ENCODE measurements at places on chromosomes 5 and 9. TPM values are rescaled to one million over a fixed set of nuclear protein-coding genes. Genes with fewer than 3 reads are reported as not detected.

DNA sequence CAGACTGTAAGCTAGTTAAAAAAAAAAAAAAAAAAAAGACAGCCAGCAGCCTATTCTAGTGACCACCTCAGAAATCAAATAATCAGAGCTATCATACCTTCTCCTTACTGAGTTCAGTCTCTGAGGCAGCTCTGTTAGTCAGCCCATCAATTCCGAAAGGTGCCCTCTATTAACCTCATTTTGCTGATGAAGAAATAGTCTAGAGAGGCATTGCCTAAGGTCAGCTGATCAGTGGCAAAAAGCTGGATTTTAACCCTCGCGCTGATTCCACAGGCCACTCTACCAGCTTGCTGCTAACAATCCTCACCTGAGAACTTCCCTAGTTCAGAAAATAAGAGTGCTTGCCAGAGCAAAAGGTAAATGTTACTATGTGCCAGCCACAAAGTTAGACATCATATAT is 172.0 kb downstream of the DENND1A start:
- H3K4me3 ChIP-seq = no peak overlapping the region
- peaks cover 3% of the 10 kb centered on the region for H3K36me3 ChIP-seq
- no peak for DNase-seq
- peaks cover 6% of the 10 kb centered on the region for H3K4me1 ChIP-seq

DNA sequence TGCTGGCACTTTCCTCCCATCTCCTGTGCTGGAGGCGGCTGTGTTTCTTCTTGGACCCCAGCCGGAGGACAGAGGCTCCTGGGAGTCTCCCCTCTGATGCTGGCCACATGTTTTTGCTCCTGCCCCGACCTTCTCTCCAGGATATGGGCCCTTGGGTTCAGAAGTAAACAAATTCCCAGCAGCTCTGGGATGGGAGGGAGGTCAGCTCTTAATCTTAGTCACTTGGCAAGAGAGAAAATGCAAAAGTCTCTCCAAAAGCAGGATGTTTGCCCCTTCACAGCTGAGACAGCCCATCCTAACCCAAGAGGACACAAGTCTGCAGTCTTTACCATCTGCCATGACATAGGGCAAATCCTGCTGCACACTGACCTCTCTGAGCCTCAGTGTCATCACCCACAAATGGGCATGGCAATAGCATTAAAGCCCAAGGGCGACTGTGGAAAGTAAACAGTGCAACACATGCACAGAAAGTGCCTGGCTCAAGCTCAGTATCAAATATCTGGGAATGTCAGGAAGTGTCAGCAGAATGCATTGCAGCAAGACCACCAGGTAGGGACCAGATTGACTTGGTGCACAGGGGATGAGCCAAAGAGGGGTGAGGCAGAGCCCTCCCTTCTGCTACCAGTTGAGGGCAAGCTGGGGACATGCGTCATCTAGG is 117.0 kb upstream of the CXCL14 start:
- H3K4me3 ChIP-seq = no peak overlapping the region
- H3K27me3 ChIP-seq = peaks cover 14% of the 10 kb centered on the region
- H3K27ac ChIP-seq = no peak overlapping the region
- H3K4me1 ChIP-seq = peaks cover 5% of the 10 kb centered on the region
- DNase-seq = no peak

DNA sequence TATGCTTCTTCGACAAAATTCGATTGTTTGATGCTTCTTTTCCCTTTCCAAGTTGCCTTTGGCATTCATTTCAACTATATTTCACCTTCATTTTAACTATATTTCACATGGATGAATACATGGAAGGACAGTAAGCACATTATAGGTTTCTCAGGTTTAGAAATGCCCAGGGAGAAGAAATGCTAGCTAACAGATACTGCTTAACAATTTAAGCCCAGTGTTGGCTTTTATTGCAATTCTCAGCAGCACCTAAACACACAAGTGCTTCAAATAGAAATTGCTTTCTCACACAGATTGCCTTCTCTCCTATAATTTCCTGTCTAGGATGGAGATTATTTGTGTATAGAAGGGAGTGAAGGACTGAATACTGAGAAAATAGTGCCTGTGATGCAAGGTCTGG is 30.2 kb upstream of the SMC5 start:
- DNase-seq = no peak
- H3K27ac ChIP-seq = no peak overlapping the region
- no peaks in the 10 kb centered on the region for H3K27me3 ChIP-seq
- H3K4me3 ChIP-seq = no peak overlapping the region
- H3K4me1 ChIP-seq = no peaks in the 10 kb centered on the region

TPM2 gene
- total RNA-seq = 32.4 TPM

PCDHGB4 gene
- total RNA-seq = 16.1 TPM

DNA sequence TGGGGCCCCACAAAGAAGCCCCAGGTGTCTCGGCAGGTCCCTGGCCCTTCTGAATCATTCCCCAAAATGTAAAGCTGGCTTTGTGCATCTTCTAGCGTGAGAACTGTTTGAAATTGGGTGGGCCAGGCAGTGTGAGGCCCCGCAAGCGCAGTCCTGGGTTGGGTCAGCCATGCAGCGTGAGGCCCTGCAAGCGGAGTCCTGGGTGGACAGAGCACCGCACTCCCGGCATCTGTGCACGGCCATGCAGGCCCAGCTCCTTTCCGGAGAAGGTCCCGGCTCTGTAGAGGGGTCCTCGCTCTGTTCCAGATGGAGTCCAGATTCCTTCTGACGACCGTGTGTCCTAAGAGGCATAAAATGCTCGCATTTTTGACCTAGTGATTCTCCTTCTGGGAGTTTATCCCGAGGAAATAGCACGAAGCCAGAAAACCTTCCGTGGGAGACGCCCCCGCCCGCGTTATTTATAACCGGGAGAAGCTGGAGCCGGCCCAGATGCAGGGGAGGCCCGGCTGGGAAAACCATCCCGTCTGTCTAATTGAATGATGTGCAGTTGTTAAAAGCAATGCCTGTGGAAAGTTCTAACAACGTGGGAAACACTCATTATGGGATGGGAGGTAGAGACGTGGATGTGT is 19.4 kb upstream of the NOTCH1 start:
- H3K27ac ChIP-seq = no peak overlapping the region
- H3K27me3 ChIP-seq = peaks cover 11% of the 10 kb centered on the region
- peaks cover 10% of the 10 kb centered on the region for H3K4me1 ChIP-seq
- no peak for DNase-seq
- H3K4me3 ChIP-seq = no peak overlapping the region

- H3K27ac ChIP-seq = no peak overlapping the region
- no peak overlapping the region for H3K4me3 ChIP-seq
- no peak for DNase-seq
- peaks cover 10% of the 10 kb centered on the region for H3K36me3 ChIP-seq
- H3K4me1 ChIP-seq = peaks cover 8% of the 10 kb centered on the region
Measured at GRCh38 chr5:148443241-148443640, 59.5 kb downstream of the FBXO38 start.

- DNase-seq = no peak
- H3K4me1 ChIP-seq = peaks cover 5% of the 10 kb centered on the region
- H3K27me3 ChIP-seq = no peaks in the 10 kb centered on the region
- H3K27ac ChIP-seq = no peak overlapping the region
Measured at GRCh38 chr5:139878093-139878492, 82.5 kb downstream of the PSD2 start.

RGS7BP gene
- total RNA-seq = not detected

GRCh38 chr9:68995776-68996175 is 18.1 kb downstream of the PRKACG start:
- no peak overlapping the region for H3K4me3 ChIP-seq
- no peak overlapping the region for H3K27ac ChIP-seq
- H3K36me3 ChIP-seq = no peaks in the 10 kb centered on the region
- H3K4me1 ChIP-seq = peaks cover 2% of the 10 kb centered on the region
- peaks cover 6% of the 10 kb centered on the region for H3K27me3 ChIP-seq

CDX1 gene
- total RNA-seq = 0.31 TPM

ENDOG gene
- 18.0 TPM for total RNA-seq

DNA sequence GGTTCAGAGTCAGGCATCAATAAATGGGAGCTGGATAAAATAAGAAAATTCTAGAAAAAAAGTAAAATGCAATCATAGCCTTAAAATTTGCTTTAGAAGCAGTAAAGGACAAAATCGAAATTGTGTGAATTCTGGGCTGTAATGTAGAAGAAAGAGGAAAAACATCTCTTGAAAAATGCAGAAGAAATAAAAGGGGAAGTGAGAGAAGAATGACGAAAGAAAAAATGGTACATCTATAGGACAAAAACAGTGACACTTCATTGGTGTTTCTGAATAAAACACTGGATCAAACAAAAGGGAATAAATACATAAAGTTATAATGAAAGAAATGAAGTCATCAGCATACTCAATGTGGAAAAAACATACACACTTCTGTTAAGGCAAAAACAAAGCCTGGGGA is 642.3 kb downstream of the ACTL7B start:
- no peak overlapping the region for H3K4me3 ChIP-seq
- H3K36me3 ChIP-seq = no peaks in the 10 kb centered on the region
- no peak for DNase-seq
- H3K27ac ChIP-seq = no peak overlapping the region
- peaks cover 6% of the 10 kb centered on the region for H3K4me1 ChIP-seq

- no peak overlapping the region for H3K27ac ChIP-seq
- H3K4me1 ChIP-seq = peaks cover 2% of the 10 kb centered on the region
- H3K4me3 ChIP-seq = no peak overlapping the region
- no peaks in the 10 kb centered on the region for H3K27me3 ChIP-seq
Measured at GRCh38 chr5:125776656-125777139, 646.5 kb upstream of the GRAMD2B start.

DNA sequence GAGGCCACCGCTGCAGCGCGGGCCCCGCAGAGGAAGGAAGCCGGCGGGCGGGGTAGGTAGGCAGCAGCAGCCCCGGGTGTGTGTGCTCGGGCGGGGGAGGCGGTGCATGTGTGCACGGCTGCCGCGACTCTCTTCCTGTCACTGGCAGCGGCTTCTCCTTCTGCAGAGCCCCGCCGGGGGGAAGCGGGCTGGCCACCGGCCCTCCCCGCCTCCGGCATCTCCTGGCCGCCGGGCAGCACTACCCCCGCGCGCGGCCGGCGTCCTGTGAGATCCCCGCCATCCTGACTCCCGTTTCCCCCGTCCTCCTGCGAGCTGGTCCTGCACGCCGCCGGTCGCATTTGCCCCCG is 315 bp downstream of the PIK3R1 start:
- no peaks in the 10 kb centered on the region for H3K27me3 ChIP-seq
- H3K4me3 ChIP-seq = peak overlapping the region; percentile 90
- H3K36me3 ChIP-seq = peaks cover 7% of the 10 kb centered on the region
- H3K27ac ChIP-seq = peak overlapping the region; percentile 49
- H3K4me1 ChIP-seq = peaks cover 37% of the 10 kb centered on the region

DNA sequence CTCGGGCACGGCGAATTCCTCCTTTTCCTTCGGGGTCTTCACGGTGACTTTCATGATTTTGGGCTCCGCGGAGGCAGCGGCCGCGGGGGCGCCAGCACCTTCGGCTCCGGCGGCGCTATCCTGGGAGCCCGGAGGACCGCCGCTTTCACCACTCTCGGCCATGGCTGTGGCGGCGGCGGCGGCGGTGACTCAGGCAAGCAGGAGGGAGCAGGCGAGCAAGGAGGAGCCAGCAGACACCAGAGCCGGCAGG is 315 bp downstream of the UBQLN1 start:
- no peak for DNase-seq
- H3K4me3 ChIP-seq = peak overlapping the region; percentile 94
- H3K27ac ChIP-seq = peak overlapping the region; percentile 99
- H3K4me1 ChIP-seq = peaks cover 11% of the 10 kb centered on the region

KCNIP1 gene
- 18.2 TPM for total RNA-seq

- no peaks in the 10 kb centered on the region for H3K4me1 ChIP-seq
- no peaks in the 10 kb centered on the region for H3K36me3 ChIP-seq
- no peaks in the 10 kb centered on the region for H3K27me3 ChIP-seq
- no peak overlapping the region for H3K4me3 ChIP-seq
Measured at GRCh38 chr9:28135549-28135948, 562.3 kb upstream of the C9orf72 start.

- no peaks in the 10 kb centered on the region for H3K4me1 ChIP-seq
- no peak overlapping the region for H3K4me3 ChIP-seq
- no peak for DNase-seq
- H3K27me3 ChIP-seq = peaks cover 2% of the 10 kb centered on the region
- H3K36me3 ChIP-seq = no peaks in the 10 kb centered on the region
- no peak overlapping the region for H3K27ac ChIP-seq
Measured at GRCh38 chr9:75190762-75191161, 102.4 kb downstream of the OSTF1 start.

- peak; percentile 17 for DNase-seq
- H3K27me3 ChIP-seq = peaks cover 2% of the 10 kb centered on the region
- no peak overlapping the region for H3K4me3 ChIP-seq
Measured at GRCh38 chr5:147084702-147085101, 150.1 kb upstream of the STK32A start.
